Activated B cell treated with CpG ODN at 0.5 μM for 24 hours (primary cell): ENCODE measurements at places on chromosomes 4 and X. TPM values are rescaled to one million over a fixed set of nuclear protein-coding genes. Genes with fewer than 3 reads are reported as not detected.

- H3K36me3 ChIP-seq = no peaks in the 10 kb centered on the region
- DNase-seq = no peak
- H3K4me3 ChIP-seq = no peak overlapping the region
- H3K4me1 ChIP-seq = no peaks in the 10 kb centered on the region
- no peak overlapping the region for H3K27ac ChIP-seq
Measured at GRCh38 chrX:150499240-150499639, 69.2 kb upstream of the MTM1 start.

DNA sequence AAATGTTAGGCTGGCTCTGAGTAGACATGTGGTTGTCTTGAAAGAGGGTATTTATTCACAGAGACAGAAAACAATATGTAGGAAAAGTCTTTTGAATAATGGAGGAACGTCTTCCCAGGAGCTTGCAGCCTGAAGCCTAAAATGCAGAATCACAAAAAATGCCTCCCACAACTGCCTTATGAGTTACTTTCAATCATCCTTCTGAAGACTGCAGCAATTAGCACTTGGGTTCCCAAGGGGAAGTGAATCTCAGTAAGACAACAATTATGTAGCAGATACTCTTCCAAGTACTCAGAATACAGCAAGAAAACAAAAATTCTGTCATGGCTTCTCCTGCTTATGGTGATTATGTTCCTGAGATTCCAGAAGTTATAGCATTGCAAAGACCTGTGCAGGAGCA is 166.6 kb upstream of the TBL1X start:
- H3K4me1 ChIP-seq = peaks cover 5% of the 10 kb centered on the region
- no peak for DNase-seq
- no peak overlapping the region for H3K4me3 ChIP-seq
- no peaks in the 10 kb centered on the region for H3K36me3 ChIP-seq

TRIM2 gene
- total RNA-seq = 5.1 and 5.5 TPM in 2 replicates

SMIM14 gene
- 83.1 and 86.5 TPM in 2 replicates for total RNA-seq

SEC31A gene
- 154 and 172 TPM in 2 replicates for total RNA-seq

LINC00632 gene
- 0.07 TPM in 1 of 2 replicates, not detected in the other for total RNA-seq

- DNase-seq = no peak
- H3K36me3 ChIP-seq = no peaks in the 10 kb centered on the region
- H3K27me3 ChIP-seq = no peaks in the 10 kb centered on the region
- no peaks in the 10 kb centered on the region for H3K4me1 ChIP-seq
Measured at GRCh38 chr4:128427832-128428366, 140.3 kb upstream of the PGRMC2 start.

DNA sequence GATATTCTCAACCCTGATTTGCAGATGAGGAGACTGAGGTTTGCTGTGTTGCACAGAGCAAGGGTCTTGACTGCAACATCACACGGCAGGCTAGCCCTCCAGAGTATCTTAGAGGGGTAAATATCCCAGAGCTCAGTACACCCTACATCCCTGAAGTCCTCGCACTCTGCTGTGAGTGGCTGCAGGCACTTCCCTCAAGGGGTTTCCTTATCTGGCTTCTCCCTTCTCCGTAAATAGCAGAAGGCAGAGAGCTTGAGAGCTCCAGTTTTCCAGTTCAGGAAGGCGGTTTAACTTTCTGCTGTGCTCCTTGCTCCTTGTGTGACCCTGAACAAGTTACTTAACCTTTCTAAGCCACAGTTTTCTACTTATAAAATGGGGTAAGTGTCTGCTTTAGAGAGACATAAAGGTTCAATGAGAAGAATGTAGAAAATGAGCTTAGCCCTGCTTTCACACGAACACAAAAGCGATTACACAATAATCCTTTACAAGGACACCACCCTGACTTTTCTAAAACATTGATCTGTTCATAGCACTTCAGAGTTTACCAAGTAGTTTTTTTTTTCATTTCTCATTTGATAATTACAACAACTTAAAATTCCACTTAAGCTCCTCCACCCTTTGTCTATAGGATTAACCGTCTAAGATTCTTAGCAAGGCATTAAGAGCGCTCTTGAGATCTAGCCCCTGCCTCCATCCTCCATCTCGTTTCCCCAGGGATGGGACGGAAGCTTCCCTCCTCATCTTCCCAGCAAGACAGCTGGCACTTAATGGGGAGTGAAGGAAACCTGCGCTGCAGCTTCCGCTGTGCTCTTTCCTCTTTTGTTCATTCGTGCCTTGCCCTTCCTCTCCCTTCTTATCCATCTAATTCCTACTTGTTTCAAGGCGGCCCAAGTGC is 68.4 kb downstream of the TAPT1 start:
- H3K4me1 ChIP-seq = no peaks in the 10 kb centered on the region
- peaks cover 19% of the 10 kb centered on the region for H3K36me3 ChIP-seq
- H3K27ac ChIP-seq = no peak overlapping the region
- H3K27me3 ChIP-seq = no peaks in the 10 kb centered on the region
- no peak overlapping the region for H3K4me3 ChIP-seq

DNA sequence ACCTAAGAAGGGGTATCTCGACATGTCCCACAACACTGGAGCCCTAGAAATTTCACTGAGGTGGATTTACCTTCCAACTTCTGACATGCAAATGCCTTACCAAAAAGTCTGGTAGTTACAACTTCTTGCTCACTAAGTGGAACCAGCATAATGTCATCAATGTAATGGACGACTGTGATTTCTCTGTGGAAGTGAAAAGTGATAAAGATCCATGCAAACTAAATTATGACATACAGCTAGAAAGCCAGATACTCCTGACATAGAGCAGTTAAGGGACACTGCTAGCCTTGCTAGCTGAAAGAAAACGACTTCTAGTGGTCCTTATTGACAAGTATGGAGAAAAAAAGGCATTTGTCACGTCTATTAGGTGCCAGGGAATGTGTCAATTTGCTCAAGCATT is 191.1 kb downstream of the MAB21L2 start:
- DNase-seq = no peak
- H3K27me3 ChIP-seq = no peaks in the 10 kb centered on the region
- no peak overlapping the region for H3K27ac ChIP-seq

DNA sequence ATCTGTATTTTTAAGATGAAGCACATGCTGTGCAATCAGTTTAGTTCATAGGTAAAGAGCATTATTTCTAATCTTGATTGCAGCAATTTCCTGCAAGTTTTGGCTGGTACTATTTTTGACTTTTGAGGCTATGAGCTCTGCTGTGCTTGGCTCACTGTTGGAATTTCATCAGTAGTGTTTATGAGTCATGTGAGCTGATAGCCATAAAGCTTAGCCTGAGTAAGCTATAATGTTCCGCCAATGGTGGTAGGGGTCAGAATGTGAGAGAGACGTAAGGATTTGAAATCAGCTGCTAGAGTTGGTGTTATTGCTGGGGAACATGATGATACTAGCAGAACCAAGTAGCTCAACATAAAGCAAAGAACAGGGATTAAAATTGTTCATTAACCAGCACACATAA is 590.9 kb upstream of the GNPDA2 start:
- no peaks in the 10 kb centered on the region for H3K27me3 ChIP-seq
- no peak overlapping the region for H3K27ac ChIP-seq
- H3K4me3 ChIP-seq = no peak overlapping the region
- no peak for DNase-seq
- H3K4me1 ChIP-seq = no peaks in the 10 kb centered on the region

SATL1 gene
- total RNA-seq = not detected in 2 replicates

GRCh38 chr4:22476011-22476410 is 39.9 kb downstream of the ADGRA3 start:
- no peaks in the 10 kb centered on the region for H3K27me3 ChIP-seq
- no peaks in the 10 kb centered on the region for H3K36me3 ChIP-seq
- no peaks in the 10 kb centered on the region for H3K4me1 ChIP-seq
- H3K4me3 ChIP-seq = no peak overlapping the region
- DNase-seq = no peak

CLCN5 gene
- 2.8 and 4.2 TPM in 2 replicates for total RNA-seq

NLGN3 gene
- 0.46 and 0.67 TPM in 2 replicates for total RNA-seq

PDGFRA gene
- not detected in 2 replicates for total RNA-seq

GPR119 gene
- total RNA-seq = not detected in 2 replicates
